ENCODE measurements at places on chromosomes 6 and 20.

- DNase-seq: no peak
Measured at GRCh38 chr6:217048-217659, 75.1 kb upstream of the DUSP22 start.

GRCh38 chr6:37974943-37975342, 155.4 kb downstream of the ZFAND3 start:
- no peak for DNase-seq

DNA sequence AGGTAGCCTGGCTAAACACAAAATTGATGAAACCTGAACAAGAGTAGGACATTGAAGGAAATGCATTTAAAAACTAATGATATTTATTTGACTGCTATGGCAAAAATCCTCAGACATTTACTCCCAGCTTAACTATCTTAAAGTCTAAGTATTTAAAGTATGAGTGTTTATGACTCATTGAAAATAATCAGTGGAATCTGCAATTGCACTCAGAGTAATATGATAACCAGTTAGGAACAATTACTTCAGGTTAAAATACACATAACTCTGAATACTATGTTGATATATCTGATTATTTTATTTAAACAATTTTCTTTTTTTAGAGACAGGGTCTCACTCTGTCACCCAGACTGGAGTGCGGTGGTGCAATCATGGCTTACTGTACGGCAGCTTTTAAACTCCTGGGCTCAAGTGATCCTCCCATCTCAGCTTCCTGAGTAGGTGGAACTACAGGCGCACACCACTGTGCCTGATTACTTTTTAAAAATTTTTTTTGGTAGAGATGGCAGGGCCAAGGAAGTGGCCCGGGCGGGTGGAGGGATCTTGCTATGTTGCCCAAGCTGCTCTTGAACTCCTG, 43.9 kb downstream of the FILIP1 start:
- DNase-seq: no peak

DNA sequence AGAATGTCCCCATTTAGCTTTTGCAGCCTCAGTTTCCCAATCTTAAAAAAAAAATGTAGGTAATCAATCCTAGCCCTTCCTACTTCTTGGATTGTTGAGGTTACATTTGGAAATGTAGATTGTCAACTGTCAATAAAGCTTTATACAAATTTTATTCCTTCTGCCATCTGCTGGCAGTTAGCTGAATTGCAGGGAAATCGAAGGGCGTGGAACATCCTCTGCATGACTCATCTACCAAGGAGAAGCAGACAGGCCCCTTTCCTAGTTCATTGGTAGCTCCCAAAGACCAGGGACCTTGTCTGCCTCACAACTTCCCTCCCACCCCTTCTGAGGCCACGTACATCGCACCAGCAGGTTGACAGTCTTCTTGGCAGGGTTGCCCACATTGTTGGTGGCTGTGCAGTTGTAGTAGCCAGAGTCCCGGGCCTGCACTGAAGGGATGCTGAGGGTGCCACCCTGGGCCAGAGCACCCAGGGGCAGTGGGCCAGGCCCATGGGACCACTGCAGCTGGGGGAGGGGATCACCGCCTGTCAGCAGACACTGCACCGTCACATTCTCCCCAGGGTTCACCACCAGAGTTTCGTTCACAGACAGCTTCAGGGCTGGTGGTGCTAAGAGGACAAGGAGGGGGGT, 43.6 kb downstream of the MDGA1 start:
- DNase-seq: no peak

DNA sequence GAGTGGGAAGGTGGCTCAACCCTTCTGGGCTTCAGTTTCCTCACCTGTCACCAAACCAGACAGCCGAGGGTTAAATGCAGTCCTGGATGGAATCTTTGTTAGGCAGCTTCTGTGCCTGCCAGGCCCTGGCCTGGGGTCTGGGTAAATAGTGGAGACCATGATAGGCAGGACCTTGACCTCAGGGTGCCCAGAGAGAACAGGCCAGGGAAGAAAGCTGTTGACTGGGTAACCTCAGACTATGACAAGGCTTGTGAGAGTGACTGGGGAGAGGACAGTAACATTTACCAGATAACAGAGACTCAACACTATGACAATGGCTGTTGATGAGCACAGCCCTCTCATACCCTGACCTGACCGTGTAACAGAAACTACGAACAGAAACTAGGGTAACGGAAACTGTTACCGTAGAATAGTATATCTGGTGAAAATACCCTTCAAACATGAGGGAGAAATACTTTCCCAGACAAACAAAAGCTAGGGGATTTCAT, 218.3 kb downstream of the PREX1 start:
- DNase-seq: no peak

- no peak for DNase-seq
Measured at GRCh38 chr6:14918200-14918907, 327.5 kb upstream of the JARID2 start.

DNA sequence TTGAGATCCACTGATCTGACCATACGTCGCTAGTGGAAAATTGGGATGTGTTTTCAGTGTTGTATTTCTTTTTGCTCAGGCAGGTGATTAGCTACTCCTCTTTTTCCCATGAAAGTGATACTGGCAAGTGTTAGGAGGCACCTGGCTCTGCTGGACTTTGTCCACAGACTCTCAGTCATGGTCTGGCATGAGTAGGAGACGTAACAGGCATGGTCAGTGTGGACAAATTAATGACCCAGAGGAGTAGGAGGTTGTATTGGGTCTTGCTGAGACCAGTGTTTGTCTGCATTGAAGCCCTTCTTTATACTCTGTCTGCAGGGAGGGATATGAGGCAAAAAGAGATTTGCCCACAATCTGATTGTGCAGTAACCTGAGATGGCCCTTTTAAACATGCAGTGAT, 178.7 kb downstream of the DTNBP1 start:
- DNase-seq: no peak

DNA sequence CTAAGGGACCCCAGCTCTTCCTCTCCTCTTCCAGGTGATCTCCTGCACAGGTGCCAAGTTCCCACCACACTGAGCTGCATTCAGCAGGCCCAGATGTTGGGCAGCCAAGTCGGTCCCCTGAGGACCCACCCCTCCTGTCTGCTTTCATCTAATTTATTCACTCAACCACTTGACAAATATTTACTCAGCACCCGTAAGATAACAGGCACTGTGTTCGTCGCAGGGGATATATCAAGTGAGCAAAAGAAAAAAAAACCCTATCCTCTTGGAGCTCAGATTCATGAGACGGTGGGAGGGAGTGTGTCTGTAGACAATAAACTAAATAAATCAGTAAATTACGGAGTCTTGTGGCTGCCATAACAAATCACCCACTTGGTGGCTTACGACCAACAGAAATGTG, 143.6 kb downstream of the MRPL14 start:
- DNase-seq: no peak

GRCh38 chr20:41017448-41018042, 11.1 kb upstream of the TOP1 start:
- no peak for DNase-seq

DNA sequence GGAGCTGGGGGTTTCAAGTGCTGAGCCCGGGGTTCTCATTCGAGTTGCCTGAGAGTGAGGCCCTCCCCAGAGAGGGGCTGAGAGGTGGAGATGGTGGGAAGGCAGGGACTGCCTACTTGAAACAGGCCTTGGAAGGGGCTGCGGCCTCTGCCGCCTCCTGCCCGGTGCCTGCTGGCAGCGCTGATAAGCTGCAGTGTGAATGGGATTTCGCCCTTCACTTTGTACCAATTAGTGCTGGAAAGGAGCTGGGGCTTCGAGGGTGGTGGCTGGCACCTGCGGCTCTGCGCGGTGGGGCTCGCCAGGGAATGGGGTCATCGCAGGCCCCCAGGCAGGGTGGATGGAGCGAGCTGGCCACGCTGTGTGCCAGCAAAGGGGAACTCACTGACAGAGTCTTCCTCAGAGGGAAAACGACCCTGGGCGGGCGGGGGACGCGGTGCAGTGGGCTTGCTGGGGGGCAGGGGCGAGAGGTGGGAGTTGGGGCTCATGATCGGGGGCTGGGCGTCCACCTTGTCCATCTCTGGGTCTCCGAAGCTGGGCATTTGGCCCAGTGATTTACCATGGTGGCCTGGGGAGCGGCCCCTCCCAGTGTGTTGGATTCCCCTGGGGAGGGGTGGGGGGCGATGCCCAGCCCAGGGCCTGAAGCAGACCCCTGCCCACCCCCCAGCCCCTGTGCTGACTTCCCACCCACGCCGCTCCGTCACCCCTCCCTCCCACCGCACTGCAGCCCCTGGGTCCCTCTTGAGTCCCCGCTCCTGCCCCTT, 22.9 kb downstream of the COL20A1 start:
- no peak for DNase-seq

GRCh38 chr6:26155061-26155930, 68.1 kb downstream of the HFE start:
- no peak for DNase-seq

DNA sequence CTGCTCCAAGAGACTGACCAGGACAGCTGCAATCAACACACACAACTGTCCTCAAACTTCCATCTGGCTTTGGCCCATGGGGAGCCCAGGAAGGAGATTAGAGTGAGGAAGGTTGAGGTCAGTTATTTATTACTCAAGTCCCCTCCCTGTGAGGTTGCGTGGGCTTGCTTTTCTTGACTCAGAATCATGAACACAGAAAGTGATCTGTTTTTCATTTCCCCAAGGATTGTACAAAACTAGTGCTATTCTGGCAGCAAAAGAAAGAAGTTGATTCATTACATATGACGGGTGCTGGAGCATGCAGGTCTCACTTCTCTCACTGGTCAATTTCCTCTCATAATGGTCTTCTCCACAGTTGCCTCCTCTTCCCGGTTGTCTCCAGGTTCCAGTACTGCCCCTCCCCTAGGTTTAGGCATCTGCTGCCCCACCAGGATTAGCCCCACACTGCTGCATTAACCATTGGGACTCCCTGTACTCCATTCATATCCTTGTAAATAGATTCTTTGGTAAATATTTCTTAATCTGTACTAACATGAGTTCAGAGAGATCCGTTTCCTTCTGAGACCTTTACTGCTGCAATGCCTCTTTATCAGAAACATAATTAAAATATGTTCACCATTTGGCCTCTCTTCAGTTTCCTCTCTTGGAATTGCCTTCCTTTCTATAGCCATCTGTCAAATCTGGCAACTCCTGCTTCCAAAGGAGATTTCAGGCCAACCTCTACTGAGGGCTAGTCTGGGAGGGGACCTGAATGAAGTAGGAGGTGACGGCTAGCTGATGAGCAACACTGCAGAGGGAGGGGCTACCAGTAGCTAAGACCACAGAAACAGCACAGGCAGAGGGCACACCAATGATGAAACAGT, 888.8 kb downstream of the QKI start:
- no peak for DNase-seq

- DNase-seq: no peak
Measured at GRCh38 chr20:63782051-63782471, 42.5 kb downstream of the SLC2A4RG start.

DNA sequence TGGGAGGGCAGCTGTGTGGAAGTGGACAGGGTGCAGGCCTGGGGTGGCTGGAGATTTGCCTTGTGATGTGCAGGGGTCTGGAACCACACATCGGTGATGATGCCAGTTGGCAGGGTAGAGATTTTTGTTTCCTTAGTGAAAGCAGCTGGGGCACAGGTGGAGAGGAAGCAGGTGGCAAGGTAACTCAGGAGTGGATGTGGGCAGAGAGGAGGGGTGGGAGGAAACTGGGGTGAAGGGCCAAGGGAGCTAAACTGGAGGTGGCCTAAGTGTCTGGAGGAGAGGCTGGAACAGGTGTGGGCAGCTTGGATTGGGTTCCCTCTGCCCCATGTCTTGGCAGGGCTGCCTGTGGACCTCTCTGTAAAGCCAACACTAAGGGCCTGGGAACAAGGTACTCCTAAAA, 4.7 kb upstream of the SCUBE3 start:
- DNase-seq: no peak

GRCh38 chr20:24815196-24815815, 133.8 kb upstream of the CST7 start:
- no peak for DNase-seq

DNA sequence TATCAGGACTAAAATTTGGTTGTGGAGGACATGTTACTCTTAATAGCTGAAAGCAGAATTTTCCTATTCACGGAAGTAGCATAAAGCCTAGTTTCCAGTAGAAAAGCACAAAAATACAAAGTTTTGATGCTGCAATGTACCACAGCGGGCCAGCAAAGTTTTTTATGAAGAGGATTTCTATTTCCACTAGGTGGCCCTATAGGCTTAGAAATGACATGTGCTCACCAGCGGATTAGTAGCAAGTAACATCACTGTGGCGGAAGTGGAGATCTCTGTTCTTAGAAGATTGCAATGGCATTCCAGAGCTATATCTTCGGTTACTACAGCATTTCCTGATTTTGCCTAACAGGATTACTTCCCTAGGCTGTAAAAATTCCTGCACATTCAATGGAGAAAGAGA, 1219.0 kb upstream of the EYS start:
- DNase-seq: no peak

GRCh38 chr6:12560315-12560714, 156.3 kb upstream of the PHACTR1 start:
- DNase-seq: no peak

DNA sequence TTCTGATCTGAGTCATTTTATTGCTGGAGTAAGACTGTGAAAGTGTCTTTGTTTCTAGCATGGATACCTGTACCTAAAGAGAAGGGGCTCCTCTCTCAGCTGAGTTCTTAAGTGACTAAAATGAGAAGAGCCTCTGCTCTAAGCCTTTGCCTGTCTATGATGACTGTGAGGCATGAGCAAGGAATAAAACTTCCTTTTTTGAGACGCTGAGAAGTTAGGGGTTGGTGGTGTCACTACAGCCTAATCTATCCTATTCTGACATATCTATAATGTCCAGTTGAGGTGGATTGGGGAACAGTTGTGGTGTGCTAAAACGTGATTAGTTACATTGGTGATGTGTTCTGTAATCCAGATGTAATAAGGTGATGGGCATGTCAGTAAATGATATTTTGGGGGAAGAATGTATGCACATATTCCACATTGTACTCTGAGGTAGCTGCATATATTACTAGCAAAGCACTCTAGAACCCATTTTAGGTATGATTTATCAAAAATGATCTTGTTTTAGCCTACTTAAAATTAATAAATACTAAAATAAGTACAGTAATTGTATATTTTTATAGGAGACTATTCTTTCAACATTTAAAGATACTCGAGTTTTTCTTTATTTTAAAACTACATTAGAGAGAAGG, 18.1 kb downstream of the ADGRB3 start:
- DNase-seq: no peak

DNA sequence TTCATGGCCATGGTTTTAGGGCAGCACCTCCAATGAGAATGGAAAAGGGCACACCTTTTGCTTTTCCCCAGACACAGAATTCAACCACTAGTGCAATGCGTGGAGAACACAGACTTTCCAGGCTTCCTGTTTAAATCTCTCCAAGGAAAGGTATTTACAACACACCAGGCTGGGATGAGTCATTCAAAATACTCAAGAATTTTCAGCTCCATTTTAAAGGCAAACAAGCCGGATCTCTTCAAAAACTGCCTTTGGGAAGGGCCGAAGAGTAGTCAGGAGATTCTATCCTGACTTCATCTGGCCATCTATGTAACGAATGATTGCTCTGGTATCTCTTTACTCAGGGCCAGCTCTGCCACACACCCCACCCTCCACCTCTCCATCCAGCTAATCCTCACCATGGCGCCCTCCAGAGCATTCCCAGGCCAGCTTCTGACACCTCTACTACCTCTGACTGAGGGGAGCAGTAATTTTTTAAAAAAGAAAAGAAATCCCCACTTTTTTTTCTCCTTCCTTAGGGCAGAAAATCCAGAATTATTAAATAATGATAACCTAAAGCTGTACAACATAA, 254.6 kb downstream of the LY86 start:
- no peak for DNase-seq

- no peak for DNase-seq
Measured at GRCh38 chr6:142183351-142183750, 36.3 kb downstream of the VTA1 start.

Measured in cortex of kidney (tissue), 1 donor.